ENCODE measurements at places on chromosomes 2 and 18.

- DNase-seq, result no peak
Observed at GRCh38 chr2:28267282-28267681, 125.4 kb upstream of the FOSL2 start.

DNA sequence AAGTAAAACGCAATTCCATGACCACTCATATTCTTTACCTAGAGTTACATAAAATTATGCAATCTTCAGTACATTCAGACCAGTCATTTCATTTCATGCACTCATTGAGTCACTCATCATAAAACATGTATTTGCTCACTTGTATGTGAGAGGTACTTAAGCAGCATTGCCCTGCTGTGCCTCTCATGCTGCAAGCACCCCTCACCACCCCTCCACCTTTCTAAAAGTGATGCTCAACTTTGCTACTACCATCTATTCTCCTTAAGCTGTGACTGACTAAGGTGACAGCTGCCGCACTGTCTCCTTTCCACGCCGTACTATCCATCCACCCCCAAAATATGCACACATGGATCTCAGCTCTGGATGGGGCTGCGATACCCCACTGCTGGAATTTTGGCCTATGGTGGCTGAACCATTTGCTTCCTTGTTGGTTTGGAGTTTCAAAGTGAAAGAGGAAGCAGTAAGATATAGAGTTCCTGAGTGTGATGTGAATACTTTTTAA, 7.2 kb downstream of the ARHGAP25 start:
- no peak for DNase-seq

DNA sequence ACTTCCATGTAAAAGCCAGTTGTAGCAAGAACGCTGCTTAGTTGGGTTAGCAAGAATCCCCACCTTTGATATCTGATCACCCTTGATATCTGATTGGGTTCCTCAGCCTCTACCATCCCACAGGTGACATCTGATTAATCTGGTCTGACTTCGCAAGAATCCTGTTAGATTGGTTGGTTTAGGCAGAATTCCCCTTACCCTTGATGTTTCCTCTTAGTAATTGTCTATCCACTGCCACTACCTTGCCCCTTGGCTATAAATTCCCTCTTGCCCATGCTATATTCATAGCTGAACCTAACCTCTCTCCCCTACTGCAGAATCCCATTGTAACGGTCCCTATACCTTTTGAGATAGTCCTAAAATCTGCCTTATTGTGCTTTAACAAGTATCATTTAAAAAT, 33.1 kb downstream of the PRKRA start:
- DNase-seq, result no peak

DNA sequence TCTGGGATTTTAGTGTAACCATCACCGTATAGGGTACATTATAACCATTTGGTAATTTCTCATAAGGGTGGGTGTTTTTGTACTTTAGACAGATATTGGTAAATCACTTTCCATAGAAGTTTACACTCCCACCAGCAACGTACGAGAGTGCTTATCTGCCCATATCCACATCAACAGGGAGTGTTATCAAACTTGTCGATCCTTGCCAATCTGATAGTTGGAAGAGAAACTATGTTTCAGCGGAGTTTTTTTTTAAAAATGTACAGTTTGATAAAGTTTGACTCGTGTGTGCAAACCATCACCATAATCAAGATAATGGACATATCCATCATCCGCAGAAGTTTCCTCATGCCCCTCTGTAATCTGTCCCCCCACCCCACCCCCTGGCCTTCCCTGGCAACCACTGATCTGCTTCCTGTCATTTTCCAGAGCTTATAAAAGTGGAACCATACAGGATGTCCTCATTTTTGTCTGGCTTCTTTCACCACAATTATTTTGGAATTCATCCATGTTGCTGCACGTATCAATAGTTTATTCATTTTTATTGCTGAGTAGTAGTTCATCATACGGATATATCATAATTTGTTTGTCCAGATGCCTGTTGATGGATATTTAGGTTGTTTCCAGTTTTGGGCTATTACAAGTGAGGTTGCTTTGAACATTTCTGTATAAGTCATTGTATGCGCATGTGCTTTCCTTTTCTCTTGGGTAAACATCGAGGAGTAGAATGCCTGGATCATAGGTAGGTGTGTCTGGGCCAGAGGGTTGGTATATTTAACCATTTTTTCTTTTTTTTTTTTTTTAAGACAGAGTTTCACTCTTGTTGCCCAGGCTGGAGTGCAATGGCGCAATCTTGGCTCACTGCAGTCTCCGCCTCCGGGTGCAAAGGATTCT, 18.6 kb downstream of the GLI2 start:
- DNase-seq, result no peak

DNA sequence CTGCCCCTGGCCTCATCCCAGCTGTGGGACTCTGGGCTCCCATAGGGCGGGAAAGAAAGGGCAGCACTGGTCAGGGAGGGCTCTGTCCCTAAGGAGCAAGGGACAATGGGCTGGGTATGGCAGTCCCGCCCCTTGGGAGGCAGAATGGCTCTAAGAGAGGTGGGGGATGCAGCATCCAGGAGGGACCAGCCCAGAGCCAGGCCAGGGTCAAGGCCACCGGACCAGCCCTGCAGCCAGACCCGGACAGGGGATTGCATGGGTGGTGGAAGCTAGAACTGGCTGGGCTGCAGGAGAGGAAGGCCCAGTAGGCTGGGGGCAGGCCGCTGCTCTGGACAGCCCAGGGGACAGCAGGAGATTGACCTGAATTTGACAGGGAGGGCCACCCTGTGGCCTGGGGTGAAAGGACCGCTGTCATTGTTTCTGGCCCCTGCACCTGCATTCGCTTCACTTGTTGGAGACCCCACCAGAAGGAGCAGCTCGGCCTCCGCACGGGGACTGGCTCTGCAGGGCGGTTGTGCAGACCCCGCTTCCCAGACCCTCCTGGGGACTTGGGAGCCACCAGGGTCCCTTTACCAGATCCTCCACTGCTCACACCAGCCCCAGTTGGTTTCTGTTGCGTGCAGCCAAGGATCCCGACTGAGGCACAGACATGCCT, 14.6 kb downstream of the RAMP1 start:
- DNase-seq, result no peak

- no peak for DNase-seq
Observed at GRCh38 chr2:236173729-236174607, 5.8 kb upstream of the GBX2 start.

DNA sequence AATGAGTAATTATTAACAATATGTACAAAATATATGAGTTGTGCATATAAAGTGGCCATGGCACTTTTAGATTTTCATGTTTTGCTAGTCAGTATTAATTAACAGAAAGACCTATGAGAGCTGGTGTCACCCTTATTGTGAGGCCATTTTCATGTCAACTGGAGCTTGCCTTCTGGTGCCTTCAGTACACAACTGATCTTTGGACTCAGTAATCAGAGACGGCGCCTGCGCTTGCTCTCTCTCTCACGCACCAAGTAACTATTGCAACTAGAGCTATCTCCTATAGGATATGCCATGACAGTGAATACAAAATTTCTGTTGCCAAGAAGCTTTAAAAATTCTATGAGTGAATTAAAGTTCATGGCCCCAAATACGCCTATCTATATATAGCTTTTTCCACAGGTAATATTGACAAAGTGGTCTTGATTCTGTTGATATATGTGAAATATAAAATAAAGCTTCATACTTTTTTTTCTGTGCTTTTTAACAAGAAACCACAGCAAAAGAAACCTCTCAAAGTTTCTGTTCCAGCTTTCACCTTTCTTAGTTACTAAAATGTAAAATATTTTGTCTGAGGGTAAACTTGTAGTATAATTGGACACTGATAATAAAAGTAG, 2.9 kb downstream of the SERTAD2 start:
- DNase-seq, result no peak

DNA sequence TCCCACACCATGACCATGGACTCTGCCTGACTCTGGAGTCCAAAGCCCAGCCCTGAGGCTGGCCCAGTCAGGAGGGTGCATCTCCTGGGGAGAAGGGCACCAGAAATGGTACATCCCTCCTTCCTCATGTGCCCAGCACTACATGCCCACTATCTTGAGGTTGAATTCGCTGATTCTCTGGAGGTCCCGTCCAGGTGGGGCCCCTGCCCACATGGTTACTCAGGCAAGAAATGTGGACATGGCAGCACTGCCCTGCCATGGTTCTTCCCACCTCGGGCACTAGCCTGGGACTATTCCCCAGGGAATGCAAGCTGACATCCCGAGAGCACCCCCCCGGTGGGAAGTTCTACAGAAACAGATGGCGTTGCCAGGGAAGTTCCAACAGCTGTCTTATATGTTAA, 15.3 kb upstream of the HES6 start:
- no peak for DNase-seq

DNA sequence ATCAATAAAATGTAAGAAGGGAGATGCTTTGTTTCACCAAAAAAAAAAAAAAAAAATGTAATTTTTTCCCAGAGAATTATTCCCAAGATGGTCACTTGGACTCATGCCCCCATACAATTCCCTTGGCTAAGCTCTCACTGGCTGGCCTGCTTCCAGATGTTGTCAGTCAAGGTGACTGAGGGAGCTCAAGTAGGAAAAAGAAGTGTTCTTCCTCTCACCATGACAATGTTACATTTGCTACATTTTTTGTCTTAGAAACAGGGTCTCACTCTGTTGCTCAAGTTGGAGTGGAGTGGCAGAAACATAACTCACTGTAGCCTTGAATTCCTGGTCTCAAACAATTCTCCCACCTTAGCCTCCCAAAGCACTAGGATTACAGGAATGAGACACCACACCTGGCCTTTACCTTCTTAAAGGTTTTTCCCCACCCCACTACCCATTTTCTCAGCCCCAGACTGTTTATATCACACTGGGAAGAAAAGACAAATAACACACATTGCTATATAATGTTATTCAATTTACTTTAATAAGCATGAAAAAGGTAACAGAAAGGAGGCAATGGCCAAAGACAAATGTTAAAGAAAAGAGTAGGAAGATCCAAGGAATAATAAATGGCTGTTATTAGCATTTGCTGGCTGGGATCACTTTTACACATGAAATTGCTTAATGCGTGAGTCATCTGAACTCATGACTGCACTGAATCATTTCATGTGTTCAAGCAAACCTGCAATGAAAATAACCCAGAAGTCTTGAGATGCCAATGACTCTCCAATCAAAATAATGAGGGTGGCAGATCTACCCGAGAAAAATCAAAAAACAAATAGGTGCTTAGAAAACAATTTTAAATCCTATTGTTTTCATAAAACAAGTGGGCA, 45.2 kb downstream of the ACVR1 start:
- DNase-seq, result no peak

DNA sequence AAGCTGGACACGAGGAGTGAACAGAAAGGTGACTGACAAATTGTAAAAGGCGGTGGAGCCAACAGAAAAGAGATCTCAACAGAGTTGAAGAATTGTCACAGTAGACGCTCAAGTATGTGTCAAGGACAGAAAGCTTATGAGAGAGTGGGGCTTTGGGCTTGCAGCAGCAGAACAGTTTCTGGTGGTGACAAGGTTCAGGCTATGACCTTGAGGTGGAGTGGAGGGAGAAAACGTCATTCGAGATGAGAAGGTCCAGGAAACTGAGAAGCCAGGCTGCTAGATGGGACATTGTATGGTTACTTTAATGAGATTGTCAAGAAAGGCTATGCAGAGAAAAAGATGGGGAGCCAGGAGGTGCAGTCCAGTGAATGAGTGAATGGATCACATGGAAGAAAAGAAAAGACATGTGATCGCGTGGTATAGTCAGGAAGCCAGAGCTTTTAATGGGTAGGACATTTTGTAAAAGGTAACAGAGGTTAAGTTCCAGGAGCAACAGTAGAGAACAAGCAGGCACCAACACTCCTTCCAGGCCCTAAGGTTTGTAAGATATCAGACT, 91.1 kb upstream of the EPC2 start:
- no peak for DNase-seq

- no peak for DNase-seq
Observed at GRCh38 chr2:18455236-18455862, 105.1 kb downstream of the RDH14 start.

- DNase-seq, result no peak
Observed at GRCh38 chr2:69437751-69438154, 518 bp upstream of the NFU1 start.

GRCh38 chr2:64327129-64327509, 126.8 kb upstream of the LGALSL start:
- no peak for DNase-seq

- DNase-seq, result no peak
Observed at GRCh38 chr2:10246831-10247230, 55.9 kb upstream of the HPCAL1 start.

DNA sequence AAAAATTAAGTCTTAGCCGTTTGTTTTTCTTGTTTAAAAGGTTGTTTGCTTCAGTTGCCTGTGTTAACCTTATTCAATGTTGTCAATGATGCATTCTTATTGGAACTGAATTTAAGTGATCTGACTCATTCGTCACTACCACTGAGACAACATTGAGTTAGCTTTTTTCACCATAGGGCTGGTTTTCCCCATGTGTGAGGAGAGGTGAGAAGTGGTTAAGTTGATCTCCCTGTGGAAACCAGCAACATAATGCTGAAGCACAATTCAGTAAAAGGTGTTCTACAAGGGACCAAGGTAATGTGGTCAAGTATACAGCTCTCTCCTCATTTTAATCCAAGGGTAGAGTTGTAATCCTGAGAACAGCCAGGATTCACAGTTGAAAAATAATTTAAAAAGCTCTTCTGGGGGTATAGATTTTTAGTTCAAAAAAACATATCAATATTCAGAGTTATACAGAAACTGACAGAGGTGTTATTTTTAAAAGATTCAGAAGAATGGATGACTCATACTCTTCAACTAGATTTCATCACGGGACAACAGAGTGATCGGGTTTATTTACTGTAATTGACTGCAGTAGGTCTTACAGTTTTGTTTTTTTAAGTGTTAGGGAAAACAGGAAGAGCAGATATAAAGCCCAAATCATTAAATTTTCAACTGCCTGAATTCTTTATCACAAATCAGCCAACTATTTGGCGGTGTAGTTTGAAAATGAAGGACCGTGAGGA, 12.6 kb downstream of the NOP58 start:
- no peak for DNase-seq

All from stimulated activated CD4-positive, alpha-beta T cell treated with anti-CD3 and anti-CD28 coated beads, Interleukin-4, amount 100 ng/mL, for 48 hours (primary cell).